ENCODE measurements at places on chromosomes 3 and 15.

- no peak for DNase-seq
Observed at GRCh38 chr3:30754426-30754825, 140.0 kb downstream of the GADL1 start.

GRCh38 chr15:77974098-77974414, 103.5 kb downstream of the TBC1D2B start:
- peak; percentile 65 for DNase-seq

GRCh38 chr15:81495780-81496467, 121.9 kb upstream of the TMC3 start:
- no peak for DNase-seq

DNA sequence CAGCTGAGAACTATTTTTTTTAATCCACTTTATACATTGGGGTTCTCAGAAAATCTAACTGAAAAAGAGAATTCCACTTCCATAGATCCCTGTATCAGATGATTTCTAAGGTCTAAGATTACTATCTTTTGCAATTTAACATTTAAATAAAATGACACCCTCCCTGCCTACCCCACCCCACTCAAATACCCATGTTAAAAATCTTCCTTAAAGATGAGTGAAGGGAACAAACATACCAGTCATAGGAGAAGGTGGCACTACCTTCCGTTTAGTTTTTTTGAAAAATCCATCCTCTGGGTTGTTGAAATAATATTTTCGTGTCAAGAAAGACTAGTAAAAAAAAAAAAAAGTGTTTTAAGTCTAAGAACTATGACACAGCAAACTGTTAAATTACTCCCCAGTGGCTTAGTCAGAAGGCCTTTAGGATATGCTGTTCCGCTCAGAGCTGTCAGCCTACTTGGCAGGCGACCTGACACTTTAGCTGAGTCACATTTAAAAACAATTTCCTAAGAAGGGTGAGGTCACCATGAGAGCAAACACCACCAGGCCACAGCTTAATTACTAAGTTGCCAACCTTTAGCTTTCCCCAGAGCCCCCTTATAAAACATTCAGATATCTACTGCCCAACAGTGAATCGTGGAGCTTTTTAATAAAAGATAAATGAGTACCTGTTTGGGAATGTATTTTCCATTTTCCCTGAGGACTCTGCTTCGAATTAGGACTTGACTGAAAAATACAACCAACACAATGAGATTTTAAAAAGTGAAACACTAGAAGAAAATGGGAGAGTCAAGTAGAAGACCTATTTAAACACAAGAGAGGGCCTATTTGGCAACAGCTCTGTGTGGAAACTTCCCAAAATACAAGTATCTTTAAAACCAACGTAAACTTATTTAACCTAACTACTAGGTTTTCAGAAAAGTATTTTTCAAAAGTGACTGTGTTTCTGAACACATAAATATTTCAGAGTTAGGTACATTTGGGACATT, 9.6 kb downstream of the EMC3 start:
- DNase-seq, result peak; percentile 96

DNA sequence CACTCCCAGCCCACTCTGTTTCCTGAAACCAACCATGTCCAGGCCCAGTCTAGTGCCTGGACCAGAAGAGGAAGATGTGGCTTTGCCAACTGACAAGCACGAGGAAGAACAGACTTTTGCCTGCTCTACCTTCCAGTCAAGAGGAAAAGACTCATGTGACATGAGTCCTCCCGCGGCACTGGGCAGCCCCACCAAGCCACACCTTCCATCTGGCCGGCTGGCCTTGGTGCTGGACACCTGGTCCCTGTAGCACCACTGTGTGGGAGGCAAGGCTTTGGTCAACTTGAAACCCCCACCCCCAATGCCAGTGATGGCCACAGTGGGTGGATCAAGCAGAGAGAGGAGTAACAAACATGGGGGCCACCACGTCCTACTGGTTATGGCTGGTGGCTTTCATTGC, 12.5 kb downstream of the CHDH start:
- no peak for DNase-seq

GRCh38 chr3:94024385-94024784, 4.0 kb downstream of the STX19 start:
- DNase-seq, result peak; percentile 58

- peak; percentile 89 for DNase-seq
Observed at GRCh38 chr15:57395292-57395691, 19.0 kb downstream of the CGNL1 start.

Measured in astrocyte of the spinal cord (primary cell).